Keratinocyte (primary cell): ENCODE measurements at places on chromosomes 2 and 18.

DNA sequence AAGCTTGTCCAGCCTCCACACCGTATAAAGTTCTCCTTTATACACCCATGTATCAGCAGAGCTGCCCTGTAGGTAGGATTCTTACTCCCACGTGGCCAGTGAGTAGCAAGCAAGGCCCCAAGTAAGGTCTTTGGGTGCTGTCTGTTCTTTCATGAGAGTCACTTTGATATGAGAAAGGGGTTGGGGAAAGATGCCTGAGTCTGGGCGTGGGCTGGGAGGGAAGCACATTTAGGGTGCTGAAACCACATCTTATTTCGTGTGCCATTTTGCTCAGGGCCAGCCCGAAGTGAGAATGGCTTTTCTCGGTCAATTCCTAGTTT is 436 bp upstream of the ITPRIPL1 start:
- no peak for DNase-seq

- no peak for DNase-seq
Observed at GRCh38 chr18:23062011-23062410, 73.3 kb upstream of the CABLES1 start.

- no peak for DNase-seq
Observed at GRCh38 chr18:72940986-72941385, 73.2 kb upstream of the NETO1 start.

- DNase-seq, result no peak
Observed at GRCh38 chr2:147451902-147452515, 392.8 kb upstream of the ACVR2A start.

DNA sequence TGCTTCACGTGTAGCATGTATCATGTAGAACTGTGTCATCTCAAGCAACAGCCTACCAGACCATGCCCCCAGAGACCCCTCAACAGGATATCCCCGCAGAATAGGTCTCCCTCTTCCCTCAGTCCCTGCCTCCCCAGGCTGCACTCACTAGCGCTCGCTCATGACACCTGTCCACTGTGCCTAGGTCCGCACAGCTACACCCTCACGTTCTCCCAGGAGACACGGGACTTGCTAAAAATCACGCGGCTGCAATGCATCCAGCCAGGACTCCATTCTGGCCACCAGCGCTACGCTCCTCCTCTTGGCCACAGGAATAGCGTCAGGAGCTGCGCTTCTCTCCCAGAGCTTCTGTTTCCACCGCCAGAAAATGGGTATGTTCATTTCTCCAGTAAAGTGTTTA is 2.5 kb downstream of the PXDN start:
- DNase-seq, result no peak

- DNase-seq, result no peak
Observed at GRCh38 chr2:227876300-227876801, 4.9 kb downstream of the DAW1 start.

GRCh38 chr2:32422133-32422532 is 65.3 kb downstream of the BIRC6 start:
- no peak for DNase-seq

- DNase-seq, result no peak
Observed at GRCh38 chr18:24414349-24415003, 12.0 kb upstream of the IMPACT start.

GRCh38 chr18:76451396-76452331 is 43.4 kb downstream of the ZNF516 start:
- no peak for DNase-seq

DNA sequence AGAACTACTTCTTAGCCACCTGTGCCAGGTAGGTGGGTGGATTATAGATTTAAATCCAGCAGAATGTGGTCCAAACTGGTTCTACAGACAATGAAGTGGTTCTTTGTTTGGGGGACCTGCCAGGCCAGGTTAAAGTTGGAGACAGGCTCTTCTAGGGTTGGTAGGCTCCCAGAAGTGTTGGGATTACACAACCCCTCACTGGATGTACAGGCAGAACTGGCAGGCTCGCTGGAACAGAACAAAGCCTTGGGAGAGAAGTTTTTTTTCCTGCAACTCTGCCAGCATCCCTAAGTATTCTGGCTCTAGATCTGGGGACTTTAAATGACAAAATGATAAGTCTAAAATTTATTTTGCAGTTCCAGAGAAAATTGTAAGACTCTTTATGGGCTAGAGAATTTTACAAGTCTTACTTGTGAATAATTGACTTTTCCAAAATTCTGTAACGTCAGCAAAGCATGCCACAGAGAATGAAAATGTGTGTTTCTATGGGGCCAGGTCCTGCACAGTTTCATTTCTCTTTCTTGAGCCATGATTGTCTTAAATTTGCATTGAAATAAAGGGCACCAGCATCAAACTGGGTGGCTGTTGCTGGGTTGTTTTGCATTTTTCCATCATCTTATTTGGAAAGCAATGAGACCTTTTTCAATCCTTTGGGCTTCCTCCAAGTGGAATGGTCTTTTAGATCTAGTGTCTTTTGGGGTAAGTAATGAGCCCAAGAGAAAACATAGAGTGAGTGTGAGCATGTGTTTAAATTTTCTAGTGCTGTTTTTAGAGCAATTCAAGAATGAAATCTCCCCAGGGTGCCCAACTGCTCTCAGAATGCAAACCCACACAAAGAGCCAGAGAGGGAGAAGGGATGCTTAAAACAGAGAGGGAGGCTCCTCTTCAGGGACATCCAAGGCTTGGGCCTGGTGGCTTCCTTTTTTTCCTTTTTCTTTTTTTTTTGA is 32.4 kb upstream of the ATL2 start:
- no peak for DNase-seq

DNA sequence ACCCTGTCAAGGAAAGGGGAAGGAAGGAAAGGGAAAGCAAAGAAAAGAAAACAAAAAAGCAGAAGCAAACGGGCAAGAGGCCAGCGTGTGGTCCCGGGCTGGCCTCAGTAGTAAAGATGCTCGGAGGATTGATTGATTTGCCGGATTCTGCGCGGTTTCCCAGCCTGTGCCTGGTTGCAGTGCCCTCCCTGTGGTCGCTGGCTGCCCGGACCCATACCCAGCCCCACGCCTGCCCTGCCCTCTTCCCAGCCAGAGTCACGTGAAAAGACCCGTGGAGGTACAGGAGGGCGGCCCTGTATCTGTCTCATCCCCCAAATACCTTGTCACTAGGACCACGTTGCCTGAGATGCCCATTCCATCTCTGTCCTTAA is 55.1 kb upstream of the IMP4 start:
- no peak for DNase-seq

- DNase-seq, result no peak
Observed at GRCh38 chr2:241199286-241199685, 10.8 kb downstream of the ANO7 start.

GRCh38 chr18:8688216-8688800 is 17.0 kb upstream of the MTCL1 start:
- DNase-seq, result no peak

- no peak for DNase-seq
Observed at GRCh38 chr2:149908726-149909683, 321.4 kb upstream of the MMADHC start.

DNA sequence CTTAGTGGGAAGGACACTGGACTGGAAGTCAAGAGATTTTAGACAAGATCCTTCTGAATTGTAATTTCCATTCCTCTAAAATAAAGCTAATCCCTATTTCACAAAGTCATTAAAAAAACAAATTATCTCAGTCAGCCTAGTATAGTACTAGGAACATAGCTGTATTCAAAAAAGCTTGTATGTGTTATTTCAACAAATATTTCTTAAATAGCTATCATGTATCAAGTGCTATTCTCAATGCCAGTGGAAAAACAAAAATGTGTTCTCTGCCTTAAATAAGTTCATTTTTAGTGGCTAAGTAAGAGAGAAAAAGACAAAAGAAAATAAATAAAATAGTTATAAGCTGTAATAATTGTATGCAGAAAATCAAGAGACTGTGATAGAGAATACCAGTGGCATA is 541.8 kb upstream of the CDH2 start:
- DNase-seq, result no peak

DNA sequence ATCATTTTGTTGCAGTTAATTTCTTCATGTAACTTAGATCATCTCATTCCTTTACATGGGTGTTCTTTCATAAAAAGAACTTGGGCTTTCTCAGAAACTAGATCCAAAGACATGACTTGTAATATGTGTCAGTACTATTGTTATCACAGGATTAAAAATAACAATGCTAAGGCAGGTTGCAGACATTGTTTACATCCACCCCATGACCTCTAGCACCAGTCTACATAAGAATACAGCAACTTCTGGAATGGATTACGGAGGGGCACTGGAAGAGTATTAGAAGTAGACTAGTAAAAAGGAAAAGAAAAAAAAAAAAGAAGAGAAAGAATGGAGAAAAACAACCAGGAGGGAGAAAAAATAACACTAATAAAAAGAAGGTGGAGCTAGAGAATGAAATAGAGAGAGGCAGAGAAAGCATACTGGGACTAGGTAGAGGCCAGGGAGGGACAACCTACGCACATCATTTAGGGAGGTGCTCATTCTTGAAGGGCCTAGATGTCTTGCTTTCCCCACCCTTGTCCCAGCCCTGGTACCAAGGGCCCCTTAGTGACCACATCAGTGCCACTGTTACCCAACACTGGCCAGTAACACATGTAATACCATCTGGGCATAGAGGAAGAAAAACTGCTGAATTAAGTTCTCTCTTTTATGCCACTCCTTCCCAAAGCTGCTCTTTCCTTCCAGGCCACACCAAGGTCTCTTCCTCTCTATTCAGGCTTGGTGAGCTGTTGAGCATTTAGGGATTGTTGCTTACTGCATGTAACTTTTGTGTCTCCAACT is 70.6 kb upstream of the KLF7 start:
- no peak for DNase-seq

- peak; percentile 63 for DNase-seq
Observed at GRCh38 chr2:215982465-215982875, 30.9 kb downstream of the MREG start.

DNA sequence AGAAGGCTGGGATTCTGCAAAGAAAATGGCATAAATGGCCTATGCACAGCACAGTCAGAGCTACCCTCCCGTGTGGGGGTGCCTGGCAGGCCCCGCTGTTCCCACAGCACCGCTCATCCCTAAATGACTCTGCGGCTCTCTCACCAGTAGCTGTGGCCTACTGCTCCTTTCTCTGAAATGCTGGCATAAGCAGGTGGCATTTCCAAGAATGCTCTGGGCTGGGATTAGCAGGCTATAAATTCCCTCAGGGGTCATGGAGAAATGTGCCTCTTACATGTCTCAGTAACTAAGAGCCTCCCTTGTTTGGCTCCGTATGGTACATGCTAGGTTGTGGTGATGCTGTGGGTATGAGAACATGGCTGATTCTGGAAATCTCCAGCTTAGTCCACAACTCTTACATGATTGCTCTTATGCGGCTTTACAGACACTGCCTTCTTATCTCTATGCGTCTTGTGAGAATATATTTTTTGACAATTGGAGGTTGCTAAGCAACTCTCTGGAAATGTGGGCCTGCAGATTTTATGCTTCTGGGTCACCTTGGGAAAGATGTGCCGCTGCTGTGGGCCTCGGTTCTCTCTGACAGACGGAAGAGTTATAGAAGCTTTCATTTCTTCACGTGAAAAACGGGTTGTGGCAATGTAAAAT is 80.3 kb upstream of the GATA6 start:
- DNase-seq, result no peak

DNA sequence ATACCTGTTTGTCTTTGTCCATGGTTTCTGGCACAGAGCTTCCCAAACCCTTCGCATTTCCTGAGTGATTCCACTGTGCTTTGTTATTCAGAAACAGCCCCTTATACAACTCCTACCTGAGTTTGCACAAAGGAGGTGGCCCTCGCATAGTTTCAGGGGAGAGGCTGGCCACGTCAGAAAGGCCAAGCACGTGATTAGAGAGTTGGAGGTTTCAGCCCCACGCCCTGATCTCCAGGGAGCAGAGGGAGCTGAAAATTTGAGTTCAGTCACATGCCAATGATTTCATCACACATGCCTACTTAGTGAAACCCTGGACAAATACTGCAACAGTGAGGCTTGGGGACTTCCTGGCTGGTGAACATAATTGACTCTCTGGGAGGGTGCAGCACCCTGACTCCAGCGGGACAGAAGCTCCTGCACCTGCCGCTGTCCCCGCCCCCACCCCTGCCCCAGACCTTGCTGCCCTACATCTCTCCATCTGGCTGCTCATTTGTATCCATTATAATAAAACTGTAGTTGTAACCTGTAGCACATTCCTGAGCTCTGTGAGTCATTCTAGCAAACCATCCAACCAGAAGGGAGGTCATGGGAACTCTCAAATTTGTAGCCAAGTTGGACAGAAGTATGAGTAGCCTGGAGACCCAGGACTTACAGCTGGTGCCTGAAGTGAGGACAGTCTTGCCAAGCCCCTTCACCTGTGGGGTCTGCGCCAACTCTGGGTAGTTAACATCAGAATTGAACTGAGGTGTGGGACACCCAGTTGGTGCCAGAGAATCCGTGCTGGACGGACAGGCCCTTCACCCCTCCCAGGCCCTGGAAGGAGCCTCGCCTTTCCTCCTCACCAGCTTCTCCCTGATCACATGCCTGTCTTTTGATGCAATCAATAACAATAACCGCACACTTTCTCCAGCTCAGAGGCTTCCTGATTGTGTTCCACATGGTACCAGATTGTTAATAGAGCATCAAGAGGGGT is 224.3 kb downstream of the ANAPC1 start:
- DNase-seq, result peak; percentile 75

GRCh38 chr2:160425434-160426151 is 68.0 kb downstream of the RBMS1 start:
- no peak for DNase-seq

GRCh38 chr2:232265329-232265728 is 113.2 kb upstream of the ALPP start:
- DNase-seq, result no peak

DNA sequence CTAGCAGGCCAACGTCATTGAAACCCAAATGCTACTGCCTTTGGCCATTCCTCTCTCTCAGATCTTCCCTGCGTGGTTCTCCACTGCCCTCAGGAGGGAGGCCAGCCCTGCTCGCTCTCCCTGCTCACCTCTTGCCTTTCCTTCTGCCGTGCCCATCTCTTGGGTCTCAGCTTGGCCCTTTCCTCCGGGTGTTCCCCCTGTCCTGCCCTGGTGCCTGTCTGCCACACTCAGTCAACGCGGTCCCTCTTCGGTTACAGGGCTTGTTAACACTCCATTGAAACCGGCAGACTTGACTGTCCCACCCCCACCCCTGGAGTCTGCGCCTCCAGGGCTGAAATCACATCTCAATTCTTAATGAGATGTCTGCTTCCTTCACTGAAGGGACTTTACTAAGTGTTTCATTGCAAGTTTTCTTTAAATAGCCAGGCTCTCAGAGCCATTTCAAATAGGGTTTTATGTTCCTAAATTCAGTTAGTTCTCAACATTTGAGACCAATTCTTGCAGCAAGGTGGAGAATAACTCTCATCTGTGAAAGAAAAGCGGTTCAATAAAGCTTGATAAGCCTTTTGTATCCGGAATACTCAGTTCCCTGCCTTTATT is 237.6 kb downstream of the DYSF start:
- no peak for DNase-seq
